Thoracic aorta (tissue), 2 donors: ENCODE measurements at places on chromosomes 11 and 22.

GRCh38 chr22:35911877-35912276 lies 116.7 kb downstream of the RBFOX2 start:
- DNase-seq: no peak

- no peak for DNase-seq
Measured at GRCh38 chr11:20592741-20593140, 6.7 kb upstream of the SLC6A5 start.

- no peak for DNase-seq
Measured at GRCh38 chr22:38871360-38872171, 450 bp downstream of the CBX6 start.

- no peak for DNase-seq
Measured at GRCh38 chr11:74592063-74592440, 330 bp upstream of the POLD3 start.

DNA sequence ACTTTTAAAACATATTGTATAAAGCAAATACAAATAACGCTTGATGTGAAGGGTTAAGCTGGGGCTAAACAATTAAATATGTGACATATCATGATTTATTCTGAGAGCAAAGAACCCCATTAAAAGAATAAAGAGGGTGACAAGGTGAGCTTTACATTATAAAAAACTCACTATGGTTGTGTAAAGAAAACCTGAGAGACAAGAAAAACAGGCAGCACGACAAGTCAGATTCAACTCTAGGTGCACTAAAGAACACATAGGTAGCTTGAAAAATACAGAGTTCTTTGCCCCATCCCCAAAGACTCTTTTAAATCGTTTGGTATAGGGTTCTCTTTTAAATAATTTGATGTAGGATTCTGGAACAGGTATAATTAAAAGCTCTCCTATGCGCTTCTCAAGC lies 63.5 kb downstream of the LUZP2 start:
- no peak for DNase-seq

- no peak for DNase-seq
Measured at GRCh38 chr11:130001461-130002351, 929 bp downstream of the PRDM10 start.

- DNase-seq: no peak
Measured at GRCh38 chr11:126290887-126291286, 8.0 kb downstream of the TIRAP start.

DNA sequence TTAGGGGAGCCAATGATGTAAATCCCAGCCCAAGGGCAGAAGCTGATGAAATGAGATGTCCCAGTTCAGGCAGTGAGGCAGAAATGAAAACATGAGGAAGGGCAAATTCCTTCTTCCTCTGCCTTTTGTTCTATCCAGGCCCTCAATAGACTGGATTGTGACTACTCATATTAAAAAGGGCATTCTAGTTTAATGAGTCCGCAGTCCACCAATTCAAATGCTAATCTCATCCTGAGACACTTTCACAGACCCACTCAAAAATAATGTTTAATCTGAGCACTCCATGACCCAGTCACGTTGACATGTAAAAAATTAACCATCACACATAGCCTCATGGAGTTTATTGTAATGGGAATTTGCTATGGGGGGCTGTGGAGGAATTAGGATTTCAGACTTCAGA lies 717.9 kb downstream of the OPCML start:
- no peak for DNase-seq

- no peak for DNase-seq
Measured at GRCh38 chr11:69852056-69852455, 32.8 kb upstream of the FGF3 start.

DNA sequence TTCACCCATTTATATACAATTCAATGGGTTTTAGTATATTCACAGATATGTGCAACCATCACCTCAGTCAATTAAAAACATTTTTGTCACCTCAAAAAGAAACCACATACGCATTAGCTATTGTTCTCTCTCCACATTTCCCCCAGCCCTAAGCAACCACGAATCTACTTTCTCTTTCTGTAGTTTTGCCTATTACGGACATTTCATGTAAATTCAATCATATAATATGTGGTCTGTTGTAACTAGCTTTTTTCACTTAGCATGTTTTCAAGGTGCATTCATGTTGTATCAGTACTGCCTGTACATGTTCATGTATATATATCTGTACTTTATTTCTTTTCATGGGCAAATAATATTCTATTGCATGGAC lies 104.7 kb upstream of the RRM1 start:
- DNase-seq: no peak

- DNase-seq: no peak
Measured at GRCh38 chr11:20617346-20618005, 18.1 kb downstream of the SLC6A5 start.

- no peak for DNase-seq
Measured at GRCh38 chr11:116439361-116439677, 333.5 kb downstream of the BUD13 start.

DNA sequence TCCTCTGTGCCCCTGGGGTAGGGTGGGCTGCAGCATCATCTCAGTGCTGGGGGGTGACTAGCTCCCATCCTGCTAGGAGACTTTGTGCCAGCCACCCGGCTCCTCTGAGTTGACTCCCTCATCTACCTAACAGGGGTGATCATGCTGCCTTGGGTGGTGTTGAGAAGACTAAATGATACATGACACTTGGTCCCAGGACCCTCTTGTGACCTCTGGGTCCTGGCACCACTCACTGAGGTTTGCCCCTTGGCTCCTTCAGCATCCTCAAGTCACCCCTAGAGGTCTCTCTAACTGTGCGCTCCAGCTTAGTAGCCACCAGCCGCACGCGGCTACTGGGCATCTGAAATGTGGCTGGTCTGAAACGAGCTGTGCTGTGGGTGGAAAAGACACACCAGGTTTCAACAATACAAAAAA lies 72.1 kb downstream of the LRRC32 start:
- DNase-seq: no peak

DNA sequence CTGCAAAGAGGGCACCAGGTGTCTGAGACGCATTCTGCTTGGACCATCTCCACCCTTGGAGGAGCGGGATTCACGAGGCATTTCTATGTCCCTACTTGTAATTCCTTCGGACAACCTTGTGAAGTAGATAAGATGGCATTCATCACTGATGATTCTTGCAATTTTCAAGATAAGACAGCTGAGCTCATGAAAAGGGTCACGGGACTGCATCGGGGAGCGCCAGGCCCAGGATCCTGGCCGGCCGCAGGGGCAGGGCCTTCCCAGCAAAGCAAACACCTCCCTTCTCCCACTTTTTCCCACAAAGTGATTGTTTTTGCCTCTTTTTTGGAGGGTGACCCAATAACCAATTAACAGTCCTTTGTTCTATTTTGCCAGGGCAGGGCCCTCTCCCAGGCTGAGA lies 8.4 kb downstream of the LIF start:
- no peak for DNase-seq
